ENCODE measurements at places on chromosomes 4 and X. TPM values are rescaled to one million over a fixed set of nuclear protein-coding genes. Genes with fewer than 3 reads are reported as not detected.

- DNase-seq = no peak
Observed at GRCh38 chr4:117527601-117528000, 442.2 kb upstream of the TRAM1L1 start.

DNA sequence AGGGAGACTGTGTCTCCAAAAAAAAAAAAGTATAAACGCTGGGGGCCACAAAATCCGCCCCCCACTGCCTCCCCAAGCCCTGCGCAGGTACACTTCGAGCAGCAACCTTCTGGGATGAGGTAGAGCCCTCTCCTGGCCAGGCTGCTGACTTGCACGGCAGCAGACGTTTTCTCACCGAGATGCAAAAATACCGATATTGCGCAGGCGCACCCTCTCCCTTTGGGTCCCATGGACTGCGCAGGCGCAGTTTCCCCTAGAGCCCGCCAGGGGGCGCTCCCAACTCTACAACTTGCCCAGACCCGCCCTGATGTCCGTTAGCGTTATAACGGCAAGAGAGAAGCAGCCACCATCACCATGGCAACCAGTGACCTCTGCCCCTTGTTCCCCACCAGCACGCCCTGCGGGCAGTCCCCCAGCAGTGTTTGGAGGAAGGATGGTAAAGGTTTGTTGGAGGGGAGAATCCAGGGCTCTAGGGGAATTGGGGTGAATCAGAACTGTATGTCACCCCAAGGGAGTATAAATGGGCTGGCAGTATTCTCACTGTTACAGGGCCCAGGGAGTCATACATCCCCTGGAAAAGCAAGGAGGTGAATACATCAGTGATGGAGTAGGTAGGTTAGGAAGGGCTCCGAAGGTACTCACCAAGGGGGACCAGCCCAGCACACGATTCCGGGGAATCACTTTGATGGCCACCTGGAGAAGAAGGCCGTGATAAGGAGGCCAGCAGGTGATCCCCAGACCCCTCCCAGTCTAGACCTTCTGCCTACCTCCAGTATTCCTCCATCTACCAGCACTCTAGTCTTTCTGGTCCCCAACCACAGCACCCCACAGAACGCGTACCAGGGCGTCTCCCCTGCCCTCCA is 1.5 kb downstream of the PIM2 start:
- peak; percentile 65 for DNase-seq

- no peak for DNase-seq
Observed at GRCh38 chr4:140752291-140753068, 3.7 kb downstream of the TBC1D9 start.

- no peak for DNase-seq
Observed at GRCh38 chrX:30939928-30940327, 50.9 kb upstream of the TAB3 start.

HDAC6 gene
- 62.6 TPM for total RNA-seq

TBC1D8B gene
- total RNA-seq = 1.3 TPM

SSX2 gene
- total RNA-seq = not detected

Data from kidney epithelial cell (primary cell).